HCEC 1CT (cell line): ENCODE measurements at places on chromosomes 13 and 19.

DNA sequence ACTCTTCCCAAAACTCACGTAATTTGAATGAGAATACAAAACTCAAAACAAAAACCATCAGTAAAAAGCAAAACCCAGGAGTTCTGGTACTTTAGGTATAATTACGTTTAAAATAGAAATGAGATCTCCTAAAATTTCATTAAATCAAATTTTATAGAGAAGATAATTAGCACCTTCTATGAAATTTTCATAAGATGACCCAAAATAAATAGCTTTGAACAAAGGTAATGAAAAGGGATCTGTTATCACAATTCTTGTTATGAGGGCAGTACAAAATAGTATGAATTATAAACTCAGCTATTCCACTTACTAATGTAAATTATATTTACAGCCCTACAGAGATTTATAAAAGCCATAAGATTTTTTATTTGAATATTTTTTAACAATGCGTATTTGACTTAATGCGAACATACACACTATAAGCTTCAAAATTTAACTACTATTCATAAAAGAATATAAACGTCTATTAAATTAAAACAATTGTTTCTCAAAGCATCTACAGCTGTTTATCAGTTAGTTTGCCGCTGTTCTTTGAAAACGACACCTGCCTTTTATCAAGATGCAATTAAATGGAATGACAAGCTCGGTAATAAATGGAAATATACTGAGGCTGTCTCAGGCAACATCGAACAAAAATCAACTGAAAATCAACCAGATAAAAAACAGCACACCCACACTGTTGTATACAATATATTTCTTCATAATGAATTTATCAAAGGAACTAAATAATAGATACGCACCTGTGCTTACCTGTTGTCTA is 63.8 kb downstream of the KCNRG start:
- no peak for DNase-seq

- no peak for DNase-seq
These were observed 5.1 kb downstream of the HMG20B start for GRCh38 chr19:3577723-3578344.

DNA sequence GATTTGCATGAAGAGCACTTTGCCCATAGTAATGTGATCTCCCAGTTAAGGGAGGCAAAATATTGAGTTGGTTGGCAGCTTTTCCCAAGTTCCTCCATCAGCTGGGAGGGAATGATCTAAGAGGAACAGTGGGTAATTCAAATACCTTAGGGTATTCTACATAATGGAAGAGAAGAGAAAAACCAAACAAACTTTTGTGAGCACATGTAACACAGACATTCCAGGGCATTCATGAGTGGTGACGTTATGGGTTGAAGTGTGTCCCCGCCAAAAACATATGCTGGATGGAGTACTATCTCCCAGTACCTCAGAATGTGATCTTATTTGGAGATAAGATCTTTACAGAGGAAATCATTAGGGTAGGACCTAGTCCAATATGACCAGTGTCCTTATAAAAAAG is 220.1 kb downstream of the FOXO1 start:
- DNase-seq: no peak

DNA sequence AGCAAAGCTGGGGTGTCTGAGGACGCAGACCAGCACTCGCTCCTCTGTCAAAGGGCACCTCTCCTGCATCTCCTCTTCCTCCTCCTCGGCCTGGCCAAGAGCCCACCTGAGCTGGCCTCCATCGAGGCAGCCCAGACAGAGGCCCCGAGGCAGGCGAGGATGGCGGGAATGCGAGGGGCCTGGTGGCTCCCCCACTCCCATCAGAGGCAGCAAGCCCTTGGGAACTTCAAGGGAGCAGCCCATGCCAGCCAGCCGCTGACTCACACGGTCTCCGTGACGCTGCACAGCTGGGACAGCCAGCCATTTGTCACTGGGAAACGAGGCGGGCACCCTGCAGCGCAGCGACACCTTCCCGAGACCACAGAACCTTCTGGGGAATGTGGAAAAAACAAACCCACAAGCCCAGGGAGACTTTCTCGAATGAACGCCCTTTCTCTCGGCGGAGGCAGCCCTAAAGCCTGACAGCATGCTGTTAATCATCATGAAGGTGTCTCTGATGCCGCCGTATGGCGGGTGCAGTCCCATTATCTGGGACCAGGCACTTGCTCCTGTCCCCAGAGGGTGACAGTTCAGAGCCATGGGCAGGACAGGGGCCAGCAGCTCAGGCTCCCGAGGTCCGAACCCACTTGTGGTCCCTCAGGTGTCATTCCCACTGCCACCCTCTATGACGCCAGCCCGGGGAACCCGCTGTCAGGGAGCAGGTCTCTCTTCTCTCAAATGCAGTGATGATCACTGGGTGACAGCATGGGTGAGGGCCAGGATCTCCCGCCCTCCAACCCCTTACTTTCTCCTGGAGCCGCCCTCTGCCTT is 53.0 kb downstream of the PEPD start:
- no peak for DNase-seq

DNA sequence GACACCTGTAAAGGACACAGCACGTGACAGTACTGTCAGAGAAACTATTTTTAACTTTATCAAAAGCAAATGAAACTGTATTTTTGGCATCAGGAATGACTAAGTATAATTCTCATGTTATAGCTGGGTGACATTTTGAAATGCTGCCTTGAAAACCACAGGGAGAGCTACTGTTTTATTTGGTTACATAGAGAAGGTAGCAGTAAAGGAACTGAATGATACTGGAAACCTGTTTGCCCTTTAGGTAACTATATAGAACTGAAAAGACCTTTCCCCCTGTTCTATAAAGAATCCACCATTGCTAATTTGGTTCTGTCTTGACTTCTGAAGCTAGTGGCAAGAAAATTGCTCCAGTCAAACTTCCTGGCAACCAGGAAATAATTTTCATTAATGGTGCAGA is 39.1 kb downstream of the MIPEP start:
- DNase-seq: no peak

DNA sequence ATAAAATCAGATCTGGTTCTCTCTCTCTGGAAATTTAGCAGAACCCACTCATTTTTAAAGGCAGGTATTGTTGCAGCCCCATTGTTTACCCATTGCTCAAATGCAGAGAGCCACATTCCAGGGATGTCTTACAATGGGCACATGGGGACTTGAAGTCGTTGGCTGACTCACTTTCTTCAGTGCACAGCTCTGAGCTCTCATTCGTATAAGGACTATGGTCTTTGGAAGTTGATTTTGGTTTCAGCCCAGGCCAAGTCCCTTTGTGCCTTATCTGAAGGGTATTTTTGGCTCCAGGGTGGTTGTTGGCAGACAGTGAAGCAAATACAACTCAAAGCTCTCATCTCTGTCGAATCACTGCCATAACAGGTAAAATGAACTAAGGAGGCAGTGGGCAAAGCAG is 47.3 kb upstream of the CLDN10 start:
- no peak for DNase-seq

DNA sequence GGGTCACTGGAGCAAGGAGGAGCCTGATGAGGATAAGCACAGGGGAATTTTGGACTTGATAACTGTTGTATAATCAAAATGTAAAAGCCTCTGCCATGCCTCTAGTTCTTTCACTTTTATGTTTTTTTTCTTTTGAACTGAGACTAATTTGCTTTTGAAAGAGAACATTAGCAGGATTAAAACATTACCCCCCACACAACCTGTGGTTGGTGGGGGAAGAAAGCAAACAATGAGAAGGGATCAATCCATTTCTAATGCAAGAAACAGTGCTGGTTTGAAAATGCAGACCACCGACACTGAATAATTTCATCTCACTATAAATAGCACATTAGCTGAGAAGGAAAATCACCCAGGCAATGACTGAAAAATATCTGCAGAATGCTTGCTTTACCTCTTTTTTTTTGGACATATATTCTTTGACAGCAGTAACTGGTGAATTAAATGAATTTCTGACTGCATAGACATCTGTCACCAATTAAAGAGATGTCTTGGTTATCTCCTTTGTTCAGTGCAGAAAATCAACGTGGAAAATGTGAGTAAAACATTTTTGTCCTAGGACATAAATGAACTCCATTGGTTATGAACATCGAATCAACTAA is 48.6 kb upstream of the TRPC4 start:
- no peak for DNase-seq

GRCh38 chr13:82817133-82817532 is 1065.1 kb downstream of the SLITRK1 start:
- no peak for DNase-seq

GRCh38 chr13:24328145-24328544 is 18.8 kb downstream of the C1QTNF9 start:
- DNase-seq: no peak

GRCh38 chr13:76038920-76039716 is 403.0 kb downstream of the LMO7 start:
- no peak for DNase-seq

- DNase-seq: no peak
These were observed 108.3 kb downstream of the ABCC4 start for GRCh38 chr13:95192998-95193397.

GRCh38 chr13:59885076-59885475 is 278.7 kb downstream of the DIAPH3 start:
- no peak for DNase-seq

GRCh38 chr13:47858042-47859025 is 142.7 kb downstream of the SUCLA2 start:
- DNase-seq: peak; percentile 93

DNA sequence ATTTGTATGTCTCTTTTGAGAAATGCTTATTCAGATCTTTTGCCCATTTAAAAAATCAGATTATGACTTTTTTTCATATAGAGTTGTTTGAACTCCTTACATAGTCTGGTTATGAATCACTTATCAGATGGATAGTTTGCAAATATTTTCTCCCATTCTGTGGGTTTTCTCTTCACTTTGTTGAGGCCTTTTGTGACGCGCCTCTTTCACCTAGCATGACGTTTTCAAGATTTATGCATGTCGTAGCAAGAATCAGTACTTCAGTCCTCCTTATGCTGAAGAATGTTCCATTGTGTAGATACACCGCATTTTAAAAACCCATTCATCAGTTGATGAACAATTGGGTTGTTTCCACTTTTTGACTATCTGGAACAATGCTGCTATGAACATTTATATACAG is 13.4 kb downstream of the PABPC3 start:
- no peak for DNase-seq

DNA sequence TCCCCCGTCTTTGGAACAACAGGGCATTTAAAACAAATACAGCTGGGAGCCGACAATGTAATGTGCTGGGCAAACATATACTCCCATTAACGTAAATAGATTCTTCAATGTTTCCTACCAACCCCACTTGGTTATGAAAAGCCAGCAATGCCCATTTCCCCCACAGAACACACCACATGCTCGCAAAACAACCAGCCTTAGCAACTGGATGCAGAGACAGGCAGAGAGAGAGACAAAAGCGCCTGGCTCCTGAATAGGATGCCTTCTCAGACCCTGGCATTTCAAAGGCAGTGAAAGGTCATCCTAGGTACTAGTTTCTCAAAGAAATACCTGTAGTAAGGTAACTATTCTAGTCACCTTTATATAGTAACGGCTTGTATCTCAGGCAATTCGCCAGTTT is 462.9 kb downstream of the ITGBL1 start:
- no peak for DNase-seq

DNA sequence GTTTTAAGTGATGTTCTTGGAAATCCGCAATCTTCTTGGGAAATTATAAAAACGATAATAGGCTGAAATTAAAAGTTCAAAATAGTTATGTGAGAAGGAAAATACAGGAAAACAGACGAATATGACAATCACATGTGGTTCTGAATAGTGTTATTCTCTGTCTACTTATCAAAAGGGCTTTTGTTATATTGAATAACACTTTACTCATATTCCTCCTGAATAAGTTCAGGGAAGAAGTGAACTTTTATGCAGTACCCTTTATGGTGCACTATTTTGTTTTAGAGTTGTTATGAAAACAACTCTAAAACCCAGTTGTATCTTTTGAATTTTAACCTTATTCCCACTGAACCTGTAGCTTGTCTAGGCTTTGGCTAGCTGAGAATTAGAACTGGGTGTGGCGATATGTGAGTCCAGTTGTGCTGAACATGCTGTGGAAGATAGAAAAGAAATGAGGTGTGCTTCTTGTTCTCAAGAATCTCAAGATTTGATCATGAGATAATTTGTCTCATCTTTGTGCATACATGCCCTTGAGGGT is 384.4 kb downstream of the LMO7 start:
- no peak for DNase-seq

DNA sequence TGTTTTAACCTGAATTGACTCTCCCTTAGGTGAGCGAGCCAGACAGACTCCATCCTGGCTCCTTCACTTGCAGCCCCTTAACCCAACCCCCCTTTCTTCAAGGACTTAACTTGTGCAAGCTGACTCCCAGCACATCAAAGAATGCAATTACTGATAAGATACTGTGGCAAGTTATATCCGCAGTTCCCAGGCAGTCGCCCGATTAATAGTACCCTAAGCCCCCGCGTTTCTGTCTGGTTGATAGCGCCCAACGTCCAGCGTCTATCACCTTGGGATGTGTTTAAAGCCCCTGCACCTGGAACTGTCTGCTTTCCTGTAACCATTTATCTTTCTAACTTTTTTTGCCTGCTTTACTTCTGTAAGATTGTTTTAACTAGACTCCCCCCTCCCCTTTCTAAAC is 6.2 kb downstream of the HSD17B14 start:
- DNase-seq: no peak

DNA sequence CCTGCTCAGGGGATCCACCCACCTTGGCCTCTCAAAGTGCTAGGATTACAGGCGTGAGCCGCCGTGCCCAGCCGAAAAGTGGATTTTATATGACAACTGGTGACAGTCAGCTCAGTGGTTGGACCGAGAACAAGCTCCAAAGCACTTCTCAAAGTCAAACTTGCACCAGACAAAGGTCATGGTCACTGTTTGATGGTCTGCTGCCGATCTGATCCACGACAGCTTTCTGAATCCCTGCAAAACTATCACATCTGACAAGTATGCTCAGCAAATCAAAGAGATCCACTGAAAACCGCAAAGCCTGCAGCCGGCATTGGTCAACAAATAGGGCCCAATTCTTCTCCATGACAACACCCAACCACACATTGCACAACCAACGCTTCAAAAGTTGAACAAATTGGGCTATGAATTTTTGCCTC is 21.6 kb upstream of the NAA16 start:
- no peak for DNase-seq

DNA sequence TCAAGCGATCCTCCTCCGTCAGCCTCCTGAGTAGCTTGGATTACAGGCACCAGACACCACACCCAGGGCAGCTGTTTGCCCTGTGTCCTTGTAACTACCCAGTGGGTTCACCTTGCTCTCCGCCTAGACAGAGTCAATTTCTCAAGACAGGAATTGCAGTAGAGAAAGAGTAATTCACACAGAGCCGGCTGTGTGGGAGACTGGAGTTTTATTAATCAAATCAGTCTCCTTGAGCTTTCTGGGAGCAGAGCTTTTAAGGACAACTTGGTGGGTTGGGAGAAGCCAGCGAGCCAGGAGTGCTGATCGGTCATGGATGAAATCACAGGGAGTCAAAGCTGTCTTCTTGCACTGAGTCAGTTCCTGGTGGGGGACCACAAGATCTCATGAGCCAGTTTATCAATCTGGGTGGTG is 20.6 kb upstream of the ADGRE1 start:
- DNase-seq: no peak
